ENCODE measurements at places on chromosomes 1 and 21.
A peak's percentile ranks its signal among the peaks of the same experiment; 100 is the strongest.

- no peak for DNase-seq
These were observed 508.1 kb downstream of the DPYD start for GRCh38 chr1:97412737-97413136.

GRCh38 chr1:28885977-28886730, 28.2 kb upstream of the EPB41 start:
- DNase-seq = no peak

DNA sequence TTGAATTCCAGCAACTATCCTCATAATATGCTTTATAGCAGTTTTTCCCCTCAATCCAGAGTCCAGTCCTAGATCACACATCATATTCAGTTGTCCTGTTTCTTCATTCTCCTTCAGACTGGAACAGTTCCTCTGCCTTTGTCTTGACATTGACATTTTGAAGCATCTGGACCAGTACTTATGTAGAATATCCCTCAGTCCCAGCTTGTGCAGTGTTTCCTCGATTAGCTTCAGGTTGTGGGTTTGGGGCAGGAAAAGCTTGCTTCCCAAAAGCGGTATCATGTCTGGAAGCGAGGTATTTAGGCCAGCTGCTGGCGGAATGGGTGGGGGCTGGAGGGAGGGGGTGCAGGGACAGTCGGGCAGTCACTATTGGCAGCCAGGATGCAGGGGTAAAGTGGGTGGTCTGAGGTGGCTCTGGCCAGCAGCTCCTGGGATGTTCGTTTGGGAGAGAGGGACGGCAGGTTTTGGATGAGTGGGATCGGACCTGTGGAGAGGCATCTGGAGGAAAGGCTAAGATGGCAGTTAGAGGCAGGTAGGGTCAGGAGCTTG, 6.5 kb downstream of the THEMIS2 start:
- DNase-seq = no peak

GRCh38 chr1:43121256-43121900, 50.7 kb downstream of the EBNA1BP2 start:
- DNase-seq = no peak

GRCh38 chr1:92944901-92945747, 16.1 kb downstream of the DIPK1A start:
- no peak for DNase-seq

- DNase-seq = no peak
These were observed at the start of gene GBP1 for GRCh38 chr1:89065079-89065868. GBP1 (minus strand) TSS chr1:89065208; CDS start chr1:89063234, 1,974 bp downstream.

DNA sequence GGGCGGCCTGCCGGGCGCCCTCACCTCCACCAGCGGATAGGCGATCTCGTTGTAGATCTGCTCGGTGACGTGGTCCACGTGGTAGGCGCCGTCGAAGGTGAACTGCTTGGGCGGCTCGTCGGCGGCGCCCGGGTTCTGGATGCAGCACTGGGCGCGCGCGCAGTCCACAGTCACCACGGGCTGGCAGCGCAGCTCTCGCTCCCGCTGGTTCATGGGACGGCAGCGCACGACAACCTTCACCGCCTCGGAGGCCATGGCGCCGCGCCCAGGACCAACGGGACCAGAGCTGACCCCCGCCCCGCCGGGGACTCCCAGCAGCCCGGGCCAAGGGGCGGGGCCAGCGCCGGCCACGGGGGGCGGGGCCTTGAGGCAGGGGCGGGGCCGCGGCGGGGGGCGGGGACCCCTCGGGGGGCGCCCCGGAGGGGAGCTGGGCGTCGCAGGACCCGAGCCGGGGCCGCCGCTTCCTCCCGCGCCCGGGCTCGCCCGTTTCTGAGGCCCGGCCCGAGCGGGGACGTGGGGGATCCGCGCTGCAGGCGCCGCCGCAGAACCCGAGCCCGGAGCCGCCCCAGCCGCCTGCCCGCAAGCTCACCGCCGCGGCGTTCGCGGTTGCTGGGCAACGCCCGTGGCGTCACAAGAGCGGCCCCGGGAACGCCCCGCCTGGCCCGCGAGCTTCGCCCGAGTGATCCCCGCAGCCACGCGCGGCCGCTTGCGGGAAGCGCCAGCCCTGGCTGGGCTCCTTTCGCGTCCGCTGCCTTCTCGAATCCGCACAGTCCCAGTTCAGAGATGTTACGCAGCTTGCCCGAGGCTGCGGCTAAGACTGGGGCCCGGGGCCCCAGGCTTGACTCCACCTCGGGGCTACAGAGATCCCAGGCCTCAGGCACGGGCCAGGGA, at the start of gene KIF17:
TSS of gene KIF17 (minus strand) at position 556 of the 891 bp plus-strand sequence. CDS start at position 255, 301 bp downstream.
- peak; percentile 39 for DNase-seq

- no peak for DNase-seq
These were observed 61.7 kb upstream of the EDN2 start for GRCh38 chr1:41545996-41546832.

DNA sequence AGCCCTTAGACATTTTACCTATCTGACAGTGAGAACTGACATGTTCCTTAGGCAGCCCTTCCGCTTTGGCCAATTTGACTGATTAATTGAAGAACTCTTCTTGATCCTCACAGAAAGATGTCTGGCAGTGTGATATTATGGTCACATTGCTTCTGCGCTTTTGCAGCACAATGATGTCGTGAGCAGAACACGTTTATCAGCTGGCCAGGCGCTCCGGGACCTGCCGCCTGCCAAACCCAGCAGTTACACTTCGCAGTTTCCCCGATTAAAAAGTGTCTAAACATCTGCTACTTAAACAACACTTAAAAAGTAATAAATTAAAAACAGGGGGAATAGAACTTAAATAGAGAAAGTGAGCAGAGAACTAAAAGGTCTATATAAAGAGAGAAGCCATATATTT, 103.5 kb upstream of the ETS2 start:
- no peak for DNase-seq

- DNase-seq = no peak
These were observed 313.0 kb downstream of the RWDD3 start for GRCh38 chr1:95547005-95547404.

GRCh38 chr1:113784104-113784779, 25.0 kb upstream of the PHTF1 start:
- DNase-seq = peak; percentile 9

GRCh38 chr1:203534526-203534925, 40.6 kb downstream of the OPTC start:
- DNase-seq = no peak

DNA sequence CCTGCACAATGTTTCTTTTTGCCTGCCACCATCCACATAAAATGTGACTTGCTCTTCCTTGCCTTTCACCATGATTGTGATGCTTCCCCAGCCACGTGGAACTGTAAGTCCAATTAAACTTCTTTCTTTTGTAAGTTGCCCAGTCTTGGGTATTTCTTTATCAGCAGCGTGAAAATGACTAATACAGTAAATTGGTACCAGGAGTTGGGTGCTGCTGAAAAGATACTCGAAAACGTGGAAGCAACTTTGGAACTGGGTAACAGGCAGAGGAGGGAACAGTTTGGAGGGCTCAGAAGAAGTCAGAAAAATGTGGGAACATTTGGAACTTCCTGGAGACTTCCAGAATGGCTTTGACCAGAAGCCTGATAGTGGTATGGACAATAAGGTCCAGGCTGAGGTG, 425.3 kb downstream of the GPATCH2 start:
- no peak for DNase-seq

DNA sequence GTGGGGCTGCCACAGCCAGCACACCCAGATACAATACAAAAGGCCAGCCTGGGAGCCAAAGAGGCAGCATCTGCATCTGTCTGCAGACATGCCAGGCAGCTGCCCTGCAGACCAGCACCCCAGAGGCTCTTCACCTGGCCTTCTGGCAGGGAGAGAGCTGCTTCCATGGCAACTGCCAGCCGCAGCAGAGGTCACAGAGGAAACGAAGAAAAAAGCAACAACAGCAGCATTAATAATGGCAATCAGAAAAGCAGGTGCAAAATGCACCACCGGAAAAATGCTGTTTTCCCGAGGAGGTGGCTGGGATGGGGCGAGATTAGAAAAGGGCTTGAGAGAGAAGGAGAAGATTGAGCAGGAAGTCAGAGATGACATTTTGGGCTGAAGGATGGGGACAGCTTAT, 309.5 kb downstream of the PCP4 start:
- DNase-seq = no peak

DNA sequence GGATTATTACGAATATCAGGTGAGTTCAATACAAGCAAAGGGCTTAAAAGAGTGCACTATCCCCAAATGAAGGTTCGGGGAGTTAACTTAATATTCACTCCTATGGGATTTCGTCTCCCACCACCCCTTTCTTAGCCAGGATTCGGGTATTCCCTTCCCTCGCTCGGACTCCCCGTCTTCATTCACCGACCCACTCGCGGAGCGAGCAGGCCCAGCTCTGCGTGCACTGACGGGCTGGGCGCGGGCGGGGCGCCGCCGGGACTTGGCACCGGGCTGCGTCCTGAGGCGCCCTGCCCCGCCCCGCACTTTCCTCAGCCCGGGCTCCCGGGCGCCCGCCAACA, 7.7 kb upstream of the MPZL1 start:
- no peak for DNase-seq

GRCh38 chr1:109477821-109478220, 5.9 kb upstream of the ATXN7L2 start:
- DNase-seq = no peak

GRCh38 chr21:41137401-41137800, 30.6 kb upstream of the BACE2 start:
- no peak for DNase-seq

DNA sequence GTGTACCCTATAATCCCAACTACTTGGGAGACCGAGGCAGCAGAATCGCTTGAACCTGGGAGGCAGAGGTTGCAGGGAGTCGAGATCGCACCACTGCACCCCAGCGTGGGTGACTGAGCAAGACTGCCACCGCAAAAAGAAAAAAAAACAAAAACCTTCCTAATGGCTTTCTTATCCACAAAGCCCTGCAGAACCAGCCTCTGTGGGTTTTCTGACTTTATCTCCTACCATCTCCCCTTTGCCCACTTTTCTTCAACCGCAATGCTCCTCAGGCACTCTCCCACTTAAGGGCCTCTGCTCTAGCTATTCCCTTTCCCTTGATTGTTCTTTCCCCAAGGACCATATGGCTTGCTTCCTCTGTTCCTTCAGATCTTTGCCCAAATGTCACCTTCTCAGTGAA, 67.9 kb upstream of the PUM1 start:
- no peak for DNase-seq

DNA sequence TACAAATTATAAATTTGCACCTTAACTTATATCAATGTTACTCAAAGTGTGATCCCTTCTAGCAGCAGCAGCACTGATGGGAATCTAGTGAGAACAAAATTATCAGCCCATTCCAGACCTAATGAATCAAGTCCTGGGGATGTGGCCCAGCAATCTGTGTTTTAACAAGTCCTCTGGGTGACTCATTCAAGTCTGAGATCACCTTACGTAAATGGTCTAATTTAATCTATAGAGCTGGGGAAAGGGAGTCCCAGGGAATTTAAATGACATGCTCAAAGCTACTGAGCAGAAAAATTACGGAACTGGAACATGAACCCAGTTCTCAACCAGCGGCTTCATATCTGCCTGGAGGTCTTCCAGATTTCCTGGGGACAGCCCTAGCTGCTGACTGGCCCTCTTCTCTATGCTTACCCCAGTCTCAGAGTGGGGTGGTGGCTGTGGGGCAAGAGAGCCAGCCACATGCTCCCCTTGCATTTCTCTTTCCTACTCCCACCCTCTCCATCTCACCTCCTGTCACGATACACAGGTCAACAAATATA, 220.0 kb downstream of the TM2D1 start:
- no peak for DNase-seq

DNA sequence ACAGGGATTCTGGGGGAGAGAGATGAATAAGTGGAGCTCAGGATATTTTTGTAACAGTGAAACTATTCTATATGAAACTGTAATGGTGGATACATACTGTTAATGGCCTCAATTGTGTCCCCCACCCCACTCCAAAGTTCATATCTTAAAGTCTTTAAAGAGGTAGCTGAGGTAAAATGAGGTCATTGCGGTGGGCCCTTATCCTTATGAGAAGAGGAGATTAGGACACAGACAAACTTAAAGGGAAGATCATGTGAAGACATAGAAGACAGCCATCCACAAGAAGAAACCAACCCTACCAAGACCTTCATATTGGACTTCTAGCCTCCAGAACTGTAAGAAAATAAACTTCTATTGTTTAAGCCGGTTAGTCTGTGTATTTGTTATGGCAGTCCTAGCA, 9.8 kb downstream of the TXNDC12 start:
- no peak for DNase-seq

- no peak for DNase-seq
These were observed 3.7 kb downstream of the PEF1 start for GRCh38 chr1:31640964-31641363.

- DNase-seq = no peak
These were observed 46.4 kb downstream of the BEND5 start for GRCh38 chr1:48730164-48730910.

DNA sequence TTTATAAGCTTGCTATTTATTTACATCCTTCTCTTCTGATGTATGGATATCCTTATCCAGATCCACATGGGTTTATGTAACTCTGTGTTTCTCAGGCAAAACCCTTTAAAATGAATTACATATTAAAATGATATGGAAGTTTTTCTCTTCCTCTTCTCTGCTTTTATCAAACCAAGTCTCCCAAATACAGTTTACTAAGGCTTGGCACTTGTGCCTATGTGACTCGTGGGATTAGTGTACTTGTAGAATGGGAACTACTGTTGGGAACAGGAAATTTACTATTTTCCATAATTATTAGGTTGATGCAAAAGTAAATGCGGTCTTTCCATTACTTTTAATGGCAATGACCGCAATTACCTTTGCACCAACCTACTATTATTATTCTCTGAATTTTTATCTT, 14.8 kb downstream of the SIM2 start:
- DNase-seq = no peak

DNA sequence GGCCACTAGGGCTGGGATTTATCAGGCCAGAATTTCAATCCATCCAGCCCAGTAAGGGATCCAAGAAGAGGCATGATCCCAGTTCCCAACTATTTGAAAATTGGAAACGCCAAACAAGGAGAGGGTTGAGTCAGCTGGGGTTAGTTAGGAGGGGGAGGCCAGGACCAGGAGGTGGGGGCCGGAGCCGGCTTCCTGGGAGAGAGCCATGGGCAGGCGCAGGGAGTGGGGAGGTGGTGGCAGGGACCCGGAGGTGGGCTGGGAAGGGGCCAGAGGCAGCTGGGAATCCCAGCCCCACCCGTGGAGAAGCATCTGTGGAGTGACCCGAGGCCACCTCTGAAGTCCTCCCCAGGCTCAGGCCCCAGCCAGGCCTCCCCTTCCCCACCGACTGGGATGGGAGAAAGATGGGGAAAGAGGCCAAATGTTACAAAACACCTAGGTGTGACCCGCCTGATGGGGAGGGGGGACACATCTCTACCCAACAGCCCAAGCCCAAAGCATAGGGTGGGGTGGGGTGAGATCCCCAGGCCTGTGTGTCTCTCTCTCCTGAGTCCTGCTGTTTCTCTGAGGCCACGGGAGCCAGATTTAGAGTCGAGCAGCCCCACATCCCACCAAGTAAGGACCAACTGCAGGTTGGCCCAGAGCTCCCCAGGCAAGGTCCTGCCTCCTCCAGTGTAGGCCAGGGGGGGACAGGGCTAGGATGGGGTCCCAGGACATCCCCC, 10.1 kb downstream of the HSPG2 start:
- no peak for DNase-seq
